ENCODE measurements at places on chromosomes 13 and 19. TPM values are rescaled to one million over a fixed set of nuclear protein-coding genes. Genes with fewer than 3 reads are reported as not detected.

DNA sequence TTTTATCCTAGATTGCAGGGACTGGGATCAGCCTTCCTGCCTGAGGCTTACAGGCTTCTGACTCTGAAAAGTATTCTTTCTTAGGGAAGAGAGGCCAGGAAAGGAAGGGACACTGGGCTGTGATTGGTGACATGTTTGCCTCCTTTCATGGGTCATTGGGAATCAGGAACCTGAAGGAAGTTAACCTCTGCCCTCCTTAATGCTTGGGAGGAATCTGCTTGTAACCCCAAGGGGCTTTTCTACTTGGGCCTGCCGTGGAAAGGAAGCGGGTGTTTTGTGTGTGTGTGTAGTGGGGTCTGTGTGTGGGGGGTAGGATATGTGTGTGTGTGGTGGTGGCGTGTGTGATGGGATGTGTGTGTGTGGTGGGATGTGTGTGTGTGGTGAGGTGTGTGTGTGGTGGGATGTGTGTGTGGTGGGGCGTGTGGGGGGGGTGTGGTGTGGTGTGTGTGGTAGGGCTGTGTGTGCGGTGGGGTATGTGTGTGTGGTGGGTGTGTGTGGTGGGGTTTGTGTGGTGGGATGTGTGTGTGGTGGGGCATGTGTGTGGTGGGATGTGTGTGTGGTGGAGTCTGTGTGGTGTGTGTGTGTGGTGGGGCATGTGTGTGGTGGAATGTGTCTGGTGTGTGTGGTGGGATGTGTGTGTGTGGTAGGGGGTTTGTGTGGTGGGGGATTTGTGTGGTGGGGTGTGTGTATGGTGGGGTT lies 41.3 kb upstream of the NPAS1 start:
- no peak overlapping the region for H3K4me3 ChIP-seq
- DNase-seq = no peak
- peaks cover 48% of the 10 kb centered on the region for H3K4me1 ChIP-seq
- H3K27me3 ChIP-seq = no peaks in the 10 kb centered on the region

- no peaks in the 10 kb centered on the region for H3K36me3 ChIP-seq
- no peak overlapping the region for H3K27ac ChIP-seq
- H3K27me3 ChIP-seq = no peaks in the 10 kb centered on the region
- no peak for DNase-seq
- H3K4me3 ChIP-seq = no peak overlapping the region
- no peaks in the 10 kb centered on the region for H3K4me1 ChIP-seq
Observed at GRCh38 chr13:95269756-95270155, 31.5 kb downstream of the ABCC4 start.

GRCh38 chr13:40377783-40378182 lies 288.7 kb downstream of the FOXO1 start:
- no peaks in the 10 kb centered on the region for H3K27me3 ChIP-seq
- no peak for DNase-seq
- H3K36me3 ChIP-seq = no peaks in the 10 kb centered on the region
- no peak overlapping the region for H3K4me3 ChIP-seq
- no peak overlapping the region for H3K27ac ChIP-seq

DNA sequence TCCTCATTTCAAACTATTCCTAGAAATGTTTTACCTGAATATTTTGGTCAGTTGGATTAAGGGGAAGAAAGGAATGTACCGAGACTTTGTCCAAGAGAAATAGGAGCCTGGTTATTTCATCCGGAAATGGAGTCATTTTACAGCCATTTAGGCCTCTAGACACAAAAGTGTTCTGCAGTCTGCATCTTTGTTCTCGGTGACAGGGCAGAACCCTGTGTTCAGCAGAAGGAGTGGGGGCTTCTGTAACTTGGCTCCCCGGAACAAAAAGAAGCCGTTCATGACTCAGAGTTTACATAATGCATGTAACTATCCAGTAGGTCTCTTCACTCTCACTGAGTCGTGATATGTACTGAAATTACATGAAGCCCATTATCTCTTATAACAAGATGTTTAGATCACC lies 21.6 kb upstream of the FNDC3A start:
- H3K27me3 ChIP-seq = no peaks in the 10 kb centered on the region
- no peak overlapping the region for H3K4me3 ChIP-seq
- H3K27ac ChIP-seq = no peak overlapping the region
- no peaks in the 10 kb centered on the region for H3K4me1 ChIP-seq
- no peaks in the 10 kb centered on the region for H3K36me3 ChIP-seq

DNA sequence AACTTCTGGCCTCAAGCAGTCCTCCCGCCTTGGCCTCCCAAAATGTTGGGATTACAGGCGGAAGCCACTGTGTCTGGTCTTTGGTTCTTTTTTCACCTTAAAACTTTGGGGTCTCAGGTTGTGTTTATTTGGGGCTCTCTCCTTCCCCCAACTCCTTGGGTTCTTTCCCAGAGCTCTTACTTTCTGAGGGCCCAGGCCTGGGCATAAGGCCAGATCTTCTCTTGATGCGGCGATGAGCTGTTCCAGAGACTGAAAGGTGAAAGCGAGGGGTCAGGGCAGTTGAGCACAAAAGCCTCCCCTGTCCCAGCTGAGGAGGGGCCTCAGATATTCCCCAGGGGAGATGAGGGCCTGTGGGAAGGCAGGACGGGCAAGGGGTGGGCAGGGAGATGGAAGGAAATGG lies 7.1 kb downstream of the POLR1G start:
- DNase-seq = no peak
- H3K36me3 ChIP-seq = no peaks in the 10 kb centered on the region
- H3K4me1 ChIP-seq = no peaks in the 10 kb centered on the region
- no peak overlapping the region for H3K27ac ChIP-seq

DNA sequence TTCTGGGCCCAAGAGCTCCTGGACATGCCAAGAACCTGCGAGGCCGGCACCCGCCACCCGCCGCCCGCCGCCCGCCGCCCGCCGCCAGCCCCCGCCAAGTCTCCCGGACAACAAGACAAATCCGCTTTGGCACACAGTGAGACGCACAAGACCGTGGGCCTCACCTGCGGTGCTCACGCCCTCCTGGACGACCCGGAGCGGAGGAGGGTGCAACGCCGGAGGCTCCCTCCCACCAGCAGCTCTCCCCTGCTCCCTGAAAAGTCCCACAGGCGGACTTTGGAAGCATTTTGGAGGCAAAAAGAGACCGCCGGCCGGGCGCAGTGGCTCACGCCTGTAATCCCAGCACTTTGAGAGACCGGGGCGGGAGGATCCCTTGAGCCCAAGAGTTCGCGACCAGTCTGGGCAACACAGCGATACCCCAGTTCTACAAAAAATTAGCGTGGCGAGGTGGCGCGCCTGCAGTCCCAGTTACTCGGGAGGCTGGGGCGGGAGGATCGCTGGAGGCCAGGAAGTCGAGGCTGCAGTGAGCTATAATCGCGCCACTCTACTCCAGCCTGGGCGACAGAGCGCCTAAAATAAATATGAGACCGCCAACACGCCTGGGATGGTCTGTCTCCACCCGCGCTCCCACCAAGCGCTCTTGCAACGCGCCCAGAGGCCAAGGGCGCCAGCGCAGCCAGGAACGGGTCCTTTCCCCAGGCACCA lies 783 bp downstream of the RHPN2 start:
- no peaks in the 10 kb centered on the region for H3K36me3 ChIP-seq
- H3K27ac ChIP-seq = peak overlapping the region; percentile 82

DNA sequence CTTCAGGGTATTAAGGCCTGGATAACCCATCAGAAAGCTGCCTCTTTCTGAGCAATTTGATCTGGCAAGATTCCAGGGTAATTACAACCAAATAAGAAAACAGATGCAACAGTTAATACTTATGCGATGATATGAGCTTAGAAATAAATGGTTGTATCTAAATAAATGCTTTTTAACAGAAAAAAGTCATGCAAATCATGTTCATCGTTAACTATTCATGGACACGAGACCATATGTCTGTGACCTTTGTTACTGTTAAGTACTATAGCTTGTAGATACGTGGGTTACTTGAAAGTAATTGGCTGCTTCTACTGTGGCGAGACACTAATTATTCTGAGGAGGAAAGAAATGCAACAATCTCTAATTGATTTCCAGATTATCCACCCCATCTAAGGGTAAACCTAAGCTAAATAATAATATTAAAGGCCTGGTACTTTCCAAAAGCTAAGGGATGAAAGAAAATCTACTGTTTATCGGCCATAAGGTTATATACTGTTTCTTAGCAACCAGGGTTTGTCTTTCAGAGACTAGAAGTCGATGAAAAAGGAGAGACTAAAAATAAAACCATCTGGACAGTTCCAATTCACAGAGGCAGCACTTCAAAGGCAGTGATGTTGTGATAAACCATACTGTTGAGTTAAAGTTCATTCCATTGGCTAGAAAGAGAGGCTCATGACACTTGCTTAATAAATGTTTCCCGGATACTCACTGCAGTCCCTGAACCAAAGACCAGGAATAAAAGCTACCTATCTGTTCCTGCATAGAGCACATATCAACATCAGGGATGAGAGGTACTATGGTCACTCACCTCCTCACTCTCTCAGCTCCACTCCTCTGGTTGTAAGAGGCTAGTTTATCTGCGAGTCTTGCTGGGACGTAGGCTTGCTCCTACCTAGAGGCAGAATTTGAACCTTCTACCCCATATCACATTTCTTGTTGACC lies 1.5 kb downstream of the EPSTI1 start:
- H3K27ac ChIP-seq = peak overlapping the region; percentile 85
- H3K36me3 ChIP-seq = no peaks in the 10 kb centered on the region

DNA sequence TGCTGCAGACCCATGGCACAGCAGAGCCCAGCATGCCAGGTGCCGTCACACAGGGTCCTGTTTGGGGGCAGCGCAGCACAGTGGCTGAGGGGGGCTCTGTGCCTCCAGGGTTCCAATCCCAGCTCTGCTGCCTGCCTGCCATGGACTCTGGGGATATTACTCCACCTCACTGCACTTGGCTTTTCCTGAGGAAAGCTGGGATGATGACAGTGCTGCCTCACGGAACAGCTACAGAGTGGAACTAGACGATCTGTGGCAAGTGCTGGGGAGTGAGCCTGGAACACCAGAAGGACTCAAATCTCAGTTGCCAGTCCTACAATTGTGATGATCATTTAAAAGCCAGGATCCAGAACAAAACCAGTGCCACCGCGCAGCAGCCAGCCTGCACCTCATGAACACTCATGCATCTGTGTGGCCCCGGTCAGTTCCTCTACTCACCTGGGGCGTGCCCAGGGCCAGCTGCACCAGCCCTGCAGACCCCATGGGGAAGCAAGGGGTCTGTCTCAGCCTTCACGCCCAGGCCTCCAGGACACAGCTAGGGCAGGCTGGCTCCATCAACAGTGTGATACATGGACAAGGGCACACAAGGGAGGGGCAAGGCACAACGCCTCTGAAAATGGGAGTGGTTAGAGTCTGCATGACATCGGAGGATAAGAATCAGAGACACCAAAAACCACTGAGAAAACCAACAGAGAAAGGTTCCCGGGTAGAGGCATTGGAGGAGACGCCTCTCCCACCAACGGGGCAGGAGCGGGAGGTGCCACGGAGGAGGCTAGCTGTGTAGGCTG lies 55.2 kb downstream of the ATP7B start:
- no peak for DNase-seq
- no peaks in the 10 kb centered on the region for H3K27me3 ChIP-seq
- no peaks in the 10 kb centered on the region for H3K36me3 ChIP-seq
- H3K4me3 ChIP-seq = no peak overlapping the region
- H3K27ac ChIP-seq = no peak overlapping the region
- no peaks in the 10 kb centered on the region for H3K4me1 ChIP-seq

- peaks cover 8% of the 10 kb centered on the region for H3K4me1 ChIP-seq
- H3K27me3 ChIP-seq = no peaks in the 10 kb centered on the region
- DNase-seq = no peak
- H3K4me3 ChIP-seq = no peak overlapping the region
Observed at GRCh38 chr13:98970330-98970729, 7.5 kb downstream of the DOCK9 start.

- no peak for DNase-seq
- no peaks in the 10 kb centered on the region for H3K27me3 ChIP-seq
- no peaks in the 10 kb centered on the region for H3K4me1 ChIP-seq
- no peak overlapping the region for H3K27ac ChIP-seq
Observed at GRCh38 chr13:101703838-101704237, 251.4 kb downstream of the ITGBL1 start.

The TINCR gene
- 1.1 TPM for total RNA-seq

The DNAAF3 gene
- 4.9 TPM for total RNA-seq

The TPTE2 gene
- total RNA-seq = not detected

The PRR22 gene
- 0.64 TPM for total RNA-seq

Data from breast epithelium (tissue), 4 donors.